ENCODE measurements at places on chromosomes 11 and 22.

GRCh38 chr22:18063306-18063705 is 14.5 kb upstream of the PEX26 start:
- no peak for DNase-seq

GRCh38 chr22:30743257-30744020 is 48.8 kb downstream of the OSBP2 start:
- no peak for DNase-seq

DNA sequence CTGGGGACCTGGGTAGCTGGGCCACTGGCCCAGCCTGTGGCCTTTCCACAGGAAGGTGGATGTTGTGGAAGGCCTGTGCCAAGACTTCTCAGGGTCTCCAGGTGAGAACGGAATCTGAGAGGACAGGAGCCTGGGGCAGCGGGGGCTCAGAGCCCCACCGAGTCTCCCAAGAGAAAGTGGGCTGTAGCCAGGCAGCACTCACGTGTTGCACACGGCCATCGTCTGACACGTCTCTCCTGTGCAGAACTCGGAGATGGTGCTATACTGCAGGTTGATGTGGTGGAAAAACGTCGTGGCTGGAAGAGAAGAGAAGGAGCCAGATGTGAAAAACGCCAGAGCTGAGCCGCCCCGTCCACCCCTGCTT is 6.4 kb downstream of the MOB2 start:
- DNase-seq: no peak

- no peak for DNase-seq
These were observed 505.4 kb downstream of the BRD1 start for GRCh38 chr22:49322231-49322630.

DNA sequence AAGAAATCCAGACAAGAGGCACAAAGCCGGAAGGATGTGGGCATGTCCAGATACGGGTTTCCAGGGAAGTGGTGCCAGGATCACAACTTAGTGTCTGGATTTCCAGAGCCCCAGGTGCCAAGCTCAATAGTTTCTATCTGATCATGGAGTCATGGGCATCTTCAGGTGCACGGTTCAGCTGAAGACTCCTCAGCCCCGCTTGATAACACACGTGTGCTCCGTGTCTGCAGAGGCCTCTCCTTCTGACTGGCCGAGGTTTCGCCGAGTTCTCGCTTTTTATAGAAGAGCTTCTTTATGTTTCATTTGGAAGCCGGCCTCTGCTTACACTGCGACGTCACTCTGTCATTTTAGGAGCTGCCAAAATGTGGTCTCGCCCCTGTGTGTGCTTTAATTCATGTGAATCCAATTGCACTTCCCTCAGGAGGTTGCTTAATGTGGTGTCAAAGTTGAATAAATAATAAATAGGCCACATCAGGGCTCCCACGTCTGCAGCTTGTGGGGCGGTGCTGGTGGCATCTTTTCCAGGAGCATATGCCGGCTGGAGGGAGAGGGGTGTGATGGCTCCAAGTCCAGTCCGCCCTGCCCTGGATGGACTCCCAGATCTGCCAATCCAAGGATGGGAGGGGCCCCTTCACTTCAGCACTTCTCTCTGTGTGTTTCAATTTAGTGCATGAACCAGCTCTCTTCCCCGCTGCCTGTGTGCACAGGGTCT is 1410.8 kb downstream of the TBC1D22A start:
- no peak for DNase-seq

DNA sequence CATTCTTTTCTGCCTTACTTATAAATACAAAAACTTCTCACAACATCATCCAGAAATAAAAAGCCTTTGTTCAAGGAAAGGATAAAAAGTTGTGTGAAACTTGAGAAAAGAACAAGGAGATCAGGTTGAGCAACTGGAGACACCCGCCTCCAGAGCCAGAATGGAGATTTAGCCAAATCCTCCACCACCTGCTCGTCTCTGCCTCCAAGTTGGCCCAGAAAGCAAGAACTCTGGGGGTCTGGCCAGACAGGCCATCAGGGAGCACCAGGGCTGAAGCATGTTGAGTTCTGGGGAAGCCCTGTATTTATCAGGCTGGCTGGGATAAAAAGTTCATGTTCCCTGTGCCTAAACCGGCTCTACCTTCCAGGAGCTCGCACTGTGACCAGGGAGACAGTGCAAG is 14.9 kb downstream of the SMCO4 start:
- DNase-seq: no peak

DNA sequence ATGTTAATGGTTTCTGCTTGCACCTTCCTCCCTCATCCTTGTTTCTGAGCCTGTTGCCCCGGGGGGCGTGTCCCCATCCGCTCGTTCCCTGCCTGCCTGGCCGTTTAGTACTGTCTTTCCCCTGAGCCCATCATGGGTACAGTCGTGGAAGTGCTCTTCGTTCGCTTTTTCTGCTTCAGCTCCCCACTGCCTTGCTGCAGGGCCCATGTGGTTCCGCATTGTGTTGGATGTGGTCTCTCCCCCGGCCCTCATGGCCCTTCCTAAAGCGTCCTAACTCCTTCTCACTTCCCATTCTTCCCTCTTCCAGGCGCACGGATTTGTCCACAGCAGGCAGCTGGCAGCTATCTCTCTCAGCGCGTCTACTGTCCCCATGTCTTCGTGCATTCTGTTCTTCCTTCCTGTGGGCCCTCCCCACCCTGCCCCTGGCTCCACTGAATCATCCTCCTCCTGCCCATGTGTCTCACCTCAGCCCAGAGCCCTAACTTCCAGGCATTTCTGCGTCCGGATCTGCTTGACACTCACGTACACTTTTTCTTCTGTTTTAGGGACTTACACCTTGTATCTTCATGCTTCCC is 98.1 kb downstream of the ZBTB16 start:
- DNase-seq: no peak

- peak; percentile 14 for DNase-seq
These were observed at the start of gene STK33 for GRCh38 chr11:8593935-8594909. TSS of gene STK33 (minus strand) at chr11:8594228. CDS start at chr11:8474905, 119,323 bp downstream.

GRCh38 chr22:36244522-36245391 is 5.4 kb upstream of the APOL2 start:
- DNase-seq: no peak

Data from stimulated activated CD4-positive, alpha-beta T cell treated with anti-CD3 and anti-CD28 coated beads, Interleukin-15, amount 100 ng/mL, for 48 hours (primary cell).